Urothelium cell line (cell line): ENCODE measurements at places on chromosomes 3 and 15.

- no peak for DNase-seq
Observed at GRCh38 chr15:49168016-49168415, 2.0 kb upstream of the GALK2 start.

DNA sequence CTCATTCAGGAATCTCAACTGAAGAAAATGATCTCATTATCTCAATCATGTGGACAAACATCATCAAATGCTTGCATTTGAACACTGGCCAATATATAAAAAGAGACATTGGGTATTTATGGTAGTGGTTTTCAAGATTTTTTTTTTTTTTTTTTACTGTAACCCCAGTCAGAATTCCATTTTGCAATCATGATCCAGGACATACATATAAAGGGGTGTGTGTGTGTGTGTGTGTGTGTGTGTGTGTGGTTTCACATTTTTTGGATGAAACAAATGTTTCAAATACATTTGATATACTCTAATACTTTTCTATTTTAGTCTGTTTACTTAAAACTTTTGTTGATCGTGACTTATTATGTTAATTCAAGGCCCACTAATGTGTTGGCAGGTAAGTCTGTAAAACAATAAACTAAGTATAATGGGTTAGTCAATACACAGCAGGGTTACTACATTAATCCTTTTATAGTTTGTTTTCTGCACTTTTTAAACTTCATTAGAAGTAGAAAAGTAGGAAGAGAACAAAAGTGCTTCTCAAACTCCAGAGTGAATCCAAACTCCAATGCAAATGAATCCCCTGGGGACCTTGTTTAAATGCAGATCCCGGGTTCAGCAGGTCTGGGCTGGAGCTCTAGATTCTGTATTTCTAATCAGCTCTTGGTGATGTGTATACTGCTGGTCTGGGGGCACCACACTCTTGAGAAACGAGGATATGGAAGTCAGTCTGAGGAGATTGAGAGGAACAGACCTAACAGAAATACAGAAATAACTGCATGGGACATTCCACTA lies 17.6 kb downstream of the THRB start:
- no peak for DNase-seq

GRCh38 chr3:28294667-28295413 lies 53.4 kb downstream of the CMC1 start:
- no peak for DNase-seq

DNA sequence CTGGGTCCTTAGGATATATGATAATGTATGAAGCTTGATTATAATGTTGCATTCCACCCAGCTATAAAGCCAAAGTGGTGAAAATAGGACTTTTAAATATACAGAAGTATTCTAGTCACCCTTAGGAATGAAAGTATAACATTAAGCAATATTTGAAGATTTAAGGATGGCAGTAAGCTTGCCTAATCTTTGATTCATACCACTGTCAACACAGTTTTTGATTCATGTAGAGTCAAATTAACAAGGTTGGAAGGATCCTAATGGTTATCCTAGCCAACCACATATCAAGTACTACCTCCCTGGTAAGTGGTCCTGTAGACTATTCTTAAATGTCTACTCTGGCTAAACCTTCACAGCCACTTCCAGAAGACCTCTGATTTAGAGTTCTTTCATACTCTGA lies 18.6 kb downstream of the ARIH1 start:
- no peak for DNase-seq

- no peak for DNase-seq
Observed at GRCh38 chr3:58391156-58391865, 42.3 kb downstream of the PDHB start.

GRCh38 chr3:52002748-52003147 lies 7.1 kb upstream of the RPL29 start:
- no peak for DNase-seq

- DNase-seq, result no peak
Observed at GRCh38 chr3:7333125-7333524, 472.2 kb downstream of the GRM7 start.

- DNase-seq, result no peak
Observed at GRCh38 chr15:73226093-73226814, 142.5 kb downstream of the HCN4 start.

DNA sequence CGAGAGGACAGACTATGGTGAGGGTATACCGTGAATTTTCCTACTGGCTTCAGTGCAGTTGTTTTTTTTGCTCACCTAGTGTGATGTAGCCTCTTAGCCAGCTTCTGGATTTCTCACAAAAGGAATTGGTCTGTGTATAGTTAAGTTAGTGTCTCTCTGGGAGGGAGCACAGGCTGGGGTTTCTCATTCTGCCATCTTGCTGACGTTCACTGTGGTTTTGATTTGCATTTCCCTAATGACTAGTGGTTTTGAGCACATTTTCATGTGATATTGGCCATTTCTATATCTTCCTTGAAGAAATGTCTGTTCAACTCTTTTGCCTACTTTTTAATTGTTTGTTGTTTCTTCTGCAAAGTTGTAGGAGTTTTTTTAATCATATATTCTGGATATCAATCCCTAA lies 2.2 kb upstream of the CD86 start:
- DNase-seq, result no peak

- DNase-seq, result no peak
Observed at GRCh38 chr3:172753125-172753524, 2.6 kb downstream of the ECT2 start.

GRCh38 chr15:57575363-57575762 lies 16.3 kb upstream of the MYZAP start:
- no peak for DNase-seq

DNA sequence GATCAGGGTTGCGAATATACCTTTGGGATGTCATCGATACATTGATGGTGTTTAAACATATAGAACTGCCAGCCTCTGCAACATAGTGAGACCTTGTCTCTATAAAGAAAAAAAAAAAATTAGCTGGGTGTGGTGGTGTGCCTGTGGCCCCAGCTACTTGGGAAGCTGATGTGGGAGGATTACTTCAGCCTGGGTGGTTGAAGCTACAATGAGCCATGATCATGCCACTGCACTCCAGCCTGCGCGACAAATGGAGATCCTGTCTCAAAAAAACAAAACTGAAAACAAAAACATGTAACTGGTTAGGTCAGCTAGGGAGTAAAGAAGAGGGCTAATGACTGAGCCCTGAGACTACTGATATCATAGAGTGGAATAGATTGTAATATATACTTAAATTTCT lies 30.7 kb upstream of the MGA start:
- no peak for DNase-seq

DNA sequence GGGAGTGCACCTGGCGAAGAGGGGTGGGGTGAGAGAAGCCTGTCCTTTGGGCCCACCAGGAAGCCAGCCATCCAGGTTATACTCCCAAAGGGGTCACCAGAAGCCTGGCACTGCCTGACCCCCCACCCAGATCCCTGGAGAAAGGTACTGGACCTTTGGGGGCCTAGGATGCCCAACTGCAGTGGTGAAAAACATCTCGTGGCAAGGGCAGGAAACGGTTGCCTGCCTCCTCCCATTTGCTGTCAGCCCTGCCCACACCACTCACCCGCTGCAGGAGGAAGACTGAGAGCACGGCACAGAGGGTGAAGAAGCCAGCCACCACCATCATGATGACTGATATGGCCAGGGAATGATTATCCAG lies 2.2 kb upstream of the ULK3 start:
- no peak for DNase-seq

DNA sequence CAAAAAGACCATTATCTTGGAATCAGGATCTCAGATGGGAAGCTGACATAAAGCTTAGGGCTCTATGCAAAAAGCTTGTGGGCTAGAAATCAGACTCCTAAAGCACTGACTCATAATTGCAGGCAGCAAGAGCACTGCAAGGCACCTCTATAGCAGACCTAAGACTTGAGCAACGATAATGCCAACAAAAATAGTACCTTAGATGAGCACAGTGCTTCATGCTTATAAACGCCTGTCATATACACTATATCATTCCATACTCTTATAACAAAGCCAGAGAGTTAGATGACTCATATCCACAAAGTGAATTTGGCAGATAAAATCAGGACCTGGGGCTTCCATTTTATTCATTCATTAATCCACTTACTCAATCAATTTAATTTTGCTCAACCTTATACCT lies 560.8 kb downstream of the MCTP2 start:
- no peak for DNase-seq

DNA sequence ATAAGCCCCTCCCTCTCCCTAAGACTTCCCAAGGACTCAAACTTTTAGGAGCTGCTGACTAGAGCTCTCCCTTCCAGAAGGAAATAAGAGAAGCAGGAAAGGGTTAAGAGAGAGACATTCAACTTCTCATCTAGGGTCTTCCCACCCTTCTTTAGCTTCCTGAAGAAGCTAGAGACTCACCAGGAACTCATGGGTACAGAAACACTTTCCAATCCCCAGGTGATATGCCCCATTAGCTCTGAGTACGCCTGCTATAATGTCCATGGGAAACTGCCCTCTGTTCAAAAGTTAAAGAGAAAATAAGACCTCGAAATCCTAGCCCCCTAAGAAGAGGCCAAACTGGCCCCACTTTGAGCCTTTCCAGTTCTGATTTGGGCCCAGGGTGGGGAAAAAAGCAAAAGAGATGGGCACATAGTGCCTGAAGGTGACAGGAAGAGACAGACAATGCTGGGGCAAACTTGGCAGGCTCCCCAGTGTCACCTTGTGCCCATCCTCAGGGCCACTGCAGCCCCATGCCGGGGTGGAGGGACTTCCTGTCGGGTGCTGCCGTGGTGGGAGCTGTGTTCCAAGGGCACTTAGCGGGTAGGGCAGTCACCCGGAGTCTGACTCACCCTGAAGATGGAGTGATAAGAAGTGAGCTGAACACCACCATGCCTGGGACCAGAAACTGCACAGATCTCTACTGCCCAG lies 29.5 kb downstream of the CCDC12 start:
- no peak for DNase-seq

GRCh38 chr3:195203606-195204005 lies 67.4 kb downstream of the XXYLT1 start:
- no peak for DNase-seq

- no peak for DNase-seq
Observed at GRCh38 chr15:70141376-70142071, 43.8 kb upstream of the TLE3 start.

DNA sequence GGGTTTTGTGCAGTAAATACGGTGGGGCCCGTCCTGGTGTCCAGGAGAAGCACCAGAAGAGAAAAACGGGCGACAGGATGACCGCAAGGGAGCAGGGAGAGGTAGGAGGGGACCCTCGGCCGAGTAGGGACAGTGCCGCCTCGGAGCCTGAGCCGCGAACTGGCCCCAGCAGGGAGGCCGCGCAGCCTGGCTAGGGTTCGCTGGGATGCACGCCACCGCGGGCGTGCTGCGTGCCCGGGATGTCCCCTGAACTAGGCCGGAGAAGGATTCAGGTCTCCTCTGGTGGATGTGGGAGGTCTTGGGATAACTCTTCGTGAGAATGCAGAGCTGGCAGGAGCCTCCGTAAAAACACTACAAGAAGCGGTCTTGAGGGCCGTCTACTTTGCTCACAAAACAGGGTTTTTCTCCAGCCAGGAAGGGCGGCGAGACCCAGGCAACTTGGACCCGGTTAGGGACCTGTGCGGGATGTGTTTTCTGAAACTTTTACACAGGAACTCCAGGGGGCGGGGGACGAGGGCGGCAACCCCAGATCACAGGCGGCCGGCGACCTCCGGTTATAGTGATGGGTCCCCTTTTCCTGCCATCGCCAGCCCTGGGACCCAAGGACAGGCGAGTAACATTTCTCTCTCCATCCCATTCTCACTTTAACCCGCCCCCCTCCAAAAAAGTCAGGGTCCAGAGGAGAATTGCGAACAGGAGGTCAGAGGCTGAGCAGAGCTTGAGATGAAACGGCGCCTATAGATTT lies 35.5 kb downstream of the NR2F2 start:
- no peak for DNase-seq
